Kidney epithelial cell (primary cell): ENCODE measurements at places on chromosomes 13 and 19. TPM values are rescaled to one million over a fixed set of nuclear protein-coding genes. Genes with fewer than 3 reads are reported as not detected.

The DACT3 gene
- 0.14 and 0.33 TPM in 2 replicates for total RNA-seq

The RGS9BP gene
- total RNA-seq: 0.21 and 0.79 TPM in 2 replicates

The BTBD2 gene
- total RNA-seq: 51.3 and 66.1 TPM in 2 replicates

The SCN1B gene
- total RNA-seq: 1.6 and 1.8 TPM in 2 replicates

The AP1M2 gene
- 73.7 and 86.8 TPM in 2 replicates for total RNA-seq

The ZNF563 gene
- total RNA-seq: 0.75 and 3.7 TPM in 2 replicates

The F10 gene
- total RNA-seq: 0.08 and 0.75 TPM in 2 replicates

The WASF3 gene
- total RNA-seq: 11.4 and 11.5 TPM in 2 replicates
